Activated CD8-positive, alpha-beta memory T cell treated with anti-CD3 and anti-CD28 coated beads, Interleukin-2, amount 10 ng/mL, durations not matched to agents 7 days and 5 days (primary cell): ENCODE measurements at places on chromosomes 1 and 21.
A peak's percentile ranks its signal among the peaks of the same experiment; 100 is the strongest.

GRCh38 chr1:177033628-177034027, 130.9 kb downstream of the ASTN1 start:
- no peak for DNase-seq

DNA sequence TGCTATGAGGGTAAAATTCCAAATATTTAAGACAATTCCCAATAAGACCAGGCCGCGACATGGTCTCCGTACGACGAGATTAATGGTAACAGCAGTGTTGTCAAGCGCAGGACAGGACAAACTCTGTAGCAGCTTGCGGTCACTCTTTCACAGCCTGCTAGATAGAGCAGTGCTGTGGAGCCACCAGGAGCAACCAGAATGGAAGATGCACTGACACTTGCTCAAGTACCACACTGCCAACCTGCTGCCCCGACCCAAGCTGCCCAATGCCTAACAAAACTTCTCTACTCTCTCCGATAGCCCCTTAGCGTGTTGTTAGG, 636 bp downstream of the WARS2 start:
- no peak for DNase-seq

GRCh38 chr1:182259229-182259872, 132.2 kb downstream of the GLUL start:
- DNase-seq: peak; percentile 92

GRCh38 chr21:28952686-28953085, 40.0 kb downstream of the LTN1 start:
- DNase-seq: no peak

GRCh38 chr1:233916706-233917105, 12.2 kb downstream of the SLC35F3 start:
- no peak for DNase-seq

- no peak for DNase-seq
Measured at GRCh38 chr1:22625262-22625925, 11.0 kb upstream of the C1QA start.

GRCh38 chr1:37945743-37946702, 830 bp downstream of the INPP5B start:
- DNase-seq: no peak

DNA sequence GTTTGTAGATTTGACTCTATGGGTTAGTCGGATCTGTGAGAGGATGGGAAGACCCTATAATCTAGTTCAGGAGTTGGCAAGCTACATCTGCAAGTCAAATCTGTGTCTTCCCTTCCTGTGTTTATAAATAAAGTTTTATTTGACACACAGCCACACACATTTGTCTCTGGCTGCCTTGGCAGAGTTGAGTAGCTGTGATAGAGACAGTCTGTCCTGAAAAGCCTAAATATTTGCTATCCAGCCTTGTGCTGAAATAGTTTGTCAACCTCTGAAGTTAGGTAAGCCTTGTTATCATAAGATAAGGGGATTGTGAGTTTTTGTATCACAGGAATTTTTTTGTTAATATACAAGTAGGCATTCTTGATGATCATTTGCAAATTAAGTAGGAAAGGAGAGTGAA, 136.8 kb downstream of the NOS1AP start:
- DNase-seq: no peak

DNA sequence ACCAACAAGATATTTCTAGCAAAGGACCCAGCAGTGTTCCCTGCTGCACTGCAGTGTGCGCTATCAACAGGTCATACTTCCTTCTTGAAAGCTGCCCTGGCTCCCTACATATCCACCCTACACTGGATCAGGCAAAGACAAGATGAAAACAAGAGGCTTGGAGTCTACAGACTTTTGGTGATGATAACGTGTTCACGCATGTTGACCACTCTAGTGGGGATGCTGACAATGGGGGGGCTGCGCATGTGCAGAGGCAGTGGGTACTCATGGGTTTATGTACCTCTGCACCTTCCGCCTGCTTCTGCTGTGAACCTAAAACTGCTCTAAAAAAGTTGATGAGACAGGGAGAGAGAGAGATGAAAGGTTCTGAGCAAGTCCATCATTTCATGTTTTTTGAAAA, 5.5 kb downstream of the ENO1 start:
- DNase-seq: no peak

GRCh38 chr1:27966402-27967105, 6.8 kb downstream of the XKR8 start:
- no peak for DNase-seq

GRCh38 chr1:162091681-162092524, 22.4 kb downstream of the NOS1AP start:
- DNase-seq: no peak

DNA sequence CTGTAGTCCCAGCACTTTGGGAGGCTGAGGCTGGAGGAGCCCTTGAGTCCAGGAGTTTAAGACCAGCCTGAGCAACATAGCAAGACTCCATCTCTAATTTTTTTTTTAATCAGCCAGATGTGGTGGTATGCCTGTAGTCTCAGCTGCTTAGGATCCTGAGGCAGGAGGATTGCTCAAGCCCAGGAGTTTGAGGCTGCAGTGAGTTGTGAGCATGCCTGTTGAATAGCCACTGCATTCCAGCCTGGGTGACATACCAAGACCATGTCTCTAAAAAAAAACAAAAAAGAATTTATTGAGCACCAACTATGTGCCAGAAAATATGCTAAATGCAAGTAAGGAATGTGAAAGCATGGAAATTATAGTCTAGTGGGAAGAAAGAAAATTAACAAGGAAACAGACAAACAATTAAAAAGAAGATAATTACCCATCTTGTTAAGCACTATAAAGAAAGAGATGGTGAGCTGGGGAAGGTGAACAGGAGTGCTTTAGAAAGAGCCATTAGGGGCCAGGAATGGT, 104.0 kb upstream of the ZNF678 start:
- DNase-seq: no peak

GRCh38 chr1:207004931-207005830, 27.4 kb downstream of the C1orf116 start:
- peak; percentile 48 for DNase-seq

- no peak for DNase-seq
Measured at GRCh38 chr21:28738882-28739281, 253.8 kb downstream of the LTN1 start.

DNA sequence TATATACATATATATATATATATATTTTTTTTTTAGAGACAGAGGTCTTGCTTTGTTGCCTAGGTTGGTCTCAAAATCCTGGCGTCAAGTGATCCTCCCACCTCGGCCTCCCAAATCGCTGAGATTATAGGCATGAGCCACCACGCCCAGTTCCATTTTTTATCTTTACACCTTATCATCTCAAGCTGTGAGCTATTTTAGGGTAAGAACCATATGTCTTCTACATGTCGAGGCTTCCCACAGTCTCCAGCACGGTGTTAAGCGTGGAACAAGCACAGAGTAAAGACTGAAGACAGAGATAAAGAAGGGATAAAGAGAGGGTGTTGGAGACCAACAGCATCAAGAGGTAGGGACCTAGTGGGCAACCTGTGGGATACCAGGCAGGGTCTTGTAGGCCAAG, 14.2 kb downstream of the ARHGEF2 start:
- no peak for DNase-seq

DNA sequence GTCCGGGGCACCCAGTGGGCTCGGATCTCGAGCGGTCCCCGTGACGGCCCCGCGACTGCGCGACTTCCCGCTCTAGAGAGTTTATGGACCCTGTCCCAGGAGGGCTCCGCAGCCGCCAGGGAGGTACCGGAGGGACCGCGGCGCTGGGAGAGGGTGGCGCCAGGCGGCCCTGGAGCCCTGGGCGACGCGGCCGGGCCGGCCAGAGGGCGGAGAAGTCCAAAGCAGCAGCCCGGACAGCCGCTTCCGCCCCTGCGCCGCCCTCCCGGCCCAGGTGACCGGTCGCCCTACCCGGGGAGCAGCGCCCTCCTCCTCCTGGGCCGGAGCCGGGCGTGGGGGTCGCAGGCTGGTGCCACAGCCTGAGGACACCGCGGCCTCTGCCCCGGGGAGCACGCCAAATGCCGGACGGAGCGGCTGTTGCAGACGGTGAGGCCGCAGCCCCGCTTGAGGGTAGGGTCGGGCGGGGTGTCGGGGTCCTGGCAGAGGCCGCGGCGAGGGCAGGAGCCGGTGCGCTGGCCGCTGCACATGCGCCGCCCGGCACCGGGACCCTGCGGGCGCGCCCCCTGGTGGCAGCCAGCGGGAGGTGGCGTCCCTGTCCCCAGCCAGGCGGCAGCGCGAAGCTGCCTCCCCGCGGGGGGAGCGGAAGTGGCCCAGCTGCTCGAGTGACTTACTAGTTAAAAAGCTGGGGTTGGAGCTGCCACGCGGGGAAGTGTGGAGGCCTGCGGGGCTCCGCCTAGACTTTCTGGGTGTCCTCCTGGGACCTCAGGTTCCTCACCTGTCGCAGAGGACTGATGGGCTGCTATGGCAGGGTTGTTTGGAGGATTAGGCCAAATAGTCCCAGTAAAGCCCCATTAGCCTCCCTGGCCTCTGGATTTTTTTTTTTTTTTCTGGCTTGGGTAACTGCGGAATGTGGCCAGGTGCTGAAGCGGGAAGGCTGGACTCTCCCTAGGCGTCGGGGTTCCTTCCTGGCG, 20.9 kb upstream of the ZNF678 start:
- peak; percentile 91 for DNase-seq

GRCh38 chr1:54791880-54792522, 9.1 kb downstream of the TTC22 start:
- DNase-seq: peak; percentile 60

DNA sequence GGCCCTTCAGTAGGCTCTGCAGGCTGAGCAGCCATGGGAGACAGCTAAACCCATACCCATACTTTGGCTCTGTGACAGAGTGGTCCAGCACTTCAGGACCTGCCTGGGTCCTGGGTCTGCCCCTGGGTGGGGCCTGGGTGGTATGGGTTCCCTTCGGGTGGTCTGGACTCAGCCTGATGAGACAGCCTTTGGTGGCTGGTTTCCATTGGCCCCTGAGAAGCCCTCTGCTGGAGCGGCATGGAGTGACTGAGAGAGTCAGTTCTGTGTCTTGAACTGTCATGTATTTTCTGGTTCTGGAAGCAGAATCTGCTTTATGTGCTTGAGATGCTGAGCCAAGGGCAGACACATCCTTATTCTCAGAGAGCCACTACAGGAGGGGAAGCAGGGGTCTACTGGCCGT, 31.3 kb upstream of the KCNA2 start:
- DNase-seq: no peak

GRCh38 chr1:89957107-89957506, 37.8 kb upstream of the ZNF326 start:
- DNase-seq: peak; percentile 60

- DNase-seq: no peak
Measured at GRCh38 chr1:246815693-246816270, 91.6 kb downstream of the SCCPDH start.
